Left renal pelvis (tissue), 4 donors: ENCODE measurements at places on chromosomes 6 and 20.

GRCh38 chr6:119985952-119986736 lies 636.6 kb upstream of the MAN1A1 start:
- DNase-seq, result no peak

- DNase-seq, result no peak
Observed at GRCh38 chr6:1271071-1271763, 40.7 kb upstream of the FOXQ1 start.

- no peak for DNase-seq
Observed at GRCh38 chr20:37407019-37407566, 61.2 kb downstream of the SRC start.

DNA sequence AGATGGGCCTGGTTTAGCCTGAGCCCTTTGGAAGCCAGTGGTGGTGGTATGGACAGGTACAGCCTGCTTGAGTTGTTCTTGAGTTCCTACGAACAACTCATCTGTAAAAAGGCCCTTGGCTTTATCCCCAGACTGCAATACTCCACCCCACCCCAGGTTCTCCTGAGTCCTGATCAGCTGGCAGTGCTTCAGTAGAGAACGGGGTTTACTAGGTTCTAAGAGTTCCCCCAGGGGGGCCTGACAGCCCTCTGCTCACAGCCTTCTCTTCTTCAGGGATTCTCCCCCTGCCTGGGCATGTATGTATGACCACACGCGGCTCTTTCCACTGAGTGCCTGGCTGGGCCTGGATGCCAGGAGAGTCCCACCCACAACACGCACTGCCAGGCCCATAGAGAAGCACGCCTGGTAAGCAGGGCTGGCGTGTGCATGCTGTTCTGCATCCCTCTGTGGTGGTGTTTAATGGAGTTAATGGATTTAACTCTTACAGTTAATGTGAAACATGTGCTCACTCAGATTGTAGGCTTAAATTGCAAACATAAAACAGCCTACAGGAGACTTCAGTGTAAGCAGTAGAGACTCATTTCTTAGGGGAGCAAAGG lies 44.3 kb upstream of the SLC4A11 start:
- no peak for DNase-seq

GRCh38 chr6:35294308-35294945 lies 3.2 kb upstream of the DEF6 start:
- DNase-seq, result no peak

GRCh38 chr6:125195526-125195925 lies 42.0 kb downstream of the TPD52L1 start:
- DNase-seq, result no peak
